ENCODE measurements at places on chromosomes 3 and 15.

DNA sequence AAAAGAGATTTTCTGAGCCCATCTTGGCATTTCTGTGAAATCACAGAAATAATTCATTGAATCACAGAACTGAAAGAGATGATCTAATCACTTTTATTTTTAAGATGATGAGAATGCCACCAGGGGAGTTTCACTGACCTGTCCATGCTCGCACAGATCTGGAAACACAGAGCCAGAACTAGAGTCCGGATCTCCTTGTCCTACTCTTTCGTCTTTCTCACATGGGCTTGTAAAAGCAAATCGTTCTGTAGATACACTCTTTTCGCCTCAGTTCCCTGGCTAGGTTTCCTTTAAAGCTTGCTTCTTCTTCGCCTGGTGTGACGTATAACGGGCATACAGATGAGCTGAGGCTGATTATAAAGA lies 122.5 kb upstream of the SPRED1 start:
- no peak for DNase-seq

GRCh38 chr15:94234300-94234699 lies 2.9 kb downstream of the MCTP2 start:
- no peak for DNase-seq

- no peak for DNase-seq
Measured at GRCh38 chr3:184806567-184807271, 5.2 kb upstream of the VPS8 start.

DNA sequence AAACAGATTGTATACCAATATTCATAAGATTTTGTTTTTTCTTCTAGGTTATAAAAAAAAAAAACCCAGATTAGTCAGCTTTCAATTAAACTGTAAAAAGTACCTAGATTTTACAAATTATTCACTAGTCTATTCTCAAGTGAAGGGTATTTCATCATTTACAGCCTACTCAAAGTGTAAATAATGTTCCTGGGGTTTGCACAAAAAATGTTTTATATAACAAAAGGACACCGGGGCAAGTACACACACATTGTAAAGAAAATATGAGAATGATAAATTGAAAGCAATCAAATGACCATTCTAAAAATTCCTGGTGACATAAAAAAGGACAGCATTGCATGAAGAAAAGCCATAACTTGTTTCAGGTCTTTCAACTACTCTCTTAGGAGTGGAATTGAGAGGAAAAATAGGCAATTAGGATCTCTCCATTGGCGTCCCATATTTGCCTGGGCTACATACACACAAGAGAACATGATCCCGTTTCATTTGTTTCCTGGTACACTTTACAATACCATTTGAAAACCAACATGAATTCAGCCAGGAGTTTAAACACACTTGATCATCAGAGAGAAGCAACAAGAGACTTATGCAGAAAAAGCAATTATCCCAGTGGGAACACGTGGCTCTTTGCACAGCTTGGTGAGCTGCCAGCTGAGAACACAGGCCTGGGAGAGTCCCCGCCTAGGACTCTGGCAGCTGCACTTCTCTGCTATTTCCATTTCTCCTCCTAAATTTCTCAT lies 1039.2 kb downstream of the ROBO1 start:
- peak; percentile 85 for DNase-seq

DNA sequence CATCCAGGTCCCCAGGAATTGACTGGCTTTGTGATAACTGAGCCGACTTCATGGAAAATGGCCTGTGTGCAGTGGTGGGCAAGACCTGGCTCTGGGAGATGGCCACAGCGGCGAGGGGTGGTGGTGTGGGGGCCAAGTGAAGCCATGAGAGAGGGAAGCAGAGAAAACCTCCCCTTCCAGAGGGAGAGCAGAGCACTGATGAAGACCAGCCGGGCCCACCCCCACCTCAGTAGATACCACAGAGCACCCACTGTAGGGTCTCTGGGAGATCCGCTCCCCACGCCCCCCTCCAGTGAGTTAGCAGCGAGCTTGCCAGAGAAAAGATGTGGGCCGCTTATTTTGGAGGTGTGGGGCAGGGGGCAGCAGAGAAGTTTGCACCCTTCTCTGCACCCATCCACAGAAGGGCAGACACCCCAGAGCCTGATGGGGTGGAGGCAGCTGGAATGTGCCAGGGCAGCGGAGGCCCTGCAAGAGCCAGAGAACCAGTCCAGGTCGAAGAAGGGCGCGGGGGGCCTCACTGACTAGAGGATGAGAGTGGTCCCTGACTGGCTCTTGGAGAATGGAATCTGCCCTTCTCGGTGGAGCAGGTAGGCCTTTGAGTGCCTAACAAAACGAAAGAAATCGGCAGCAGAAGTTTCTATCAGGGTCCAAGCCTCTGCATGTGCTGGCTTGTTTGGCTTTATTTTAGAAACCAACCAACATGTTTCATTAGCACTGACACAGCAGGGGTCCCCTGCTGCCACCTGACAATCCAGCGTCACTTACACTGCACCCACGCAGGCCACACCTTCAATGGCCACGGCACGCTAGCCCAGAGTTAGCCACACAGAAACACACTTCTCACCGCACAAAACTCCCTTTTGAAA lies 28.3 kb downstream of the MELTF start:
- DNase-seq = peak; percentile 22

All from eye (tissue), 1 donor.